ENCODE measurements at places on chromosomes 3 and 15.
A peak's percentile ranks its signal among the peaks of the same experiment; 100 is the strongest.

GRCh38 chr3:31810991-31811433 is 170.1 kb downstream of the OSBPL10 start:
- no peak for ATAC-seq

DNA sequence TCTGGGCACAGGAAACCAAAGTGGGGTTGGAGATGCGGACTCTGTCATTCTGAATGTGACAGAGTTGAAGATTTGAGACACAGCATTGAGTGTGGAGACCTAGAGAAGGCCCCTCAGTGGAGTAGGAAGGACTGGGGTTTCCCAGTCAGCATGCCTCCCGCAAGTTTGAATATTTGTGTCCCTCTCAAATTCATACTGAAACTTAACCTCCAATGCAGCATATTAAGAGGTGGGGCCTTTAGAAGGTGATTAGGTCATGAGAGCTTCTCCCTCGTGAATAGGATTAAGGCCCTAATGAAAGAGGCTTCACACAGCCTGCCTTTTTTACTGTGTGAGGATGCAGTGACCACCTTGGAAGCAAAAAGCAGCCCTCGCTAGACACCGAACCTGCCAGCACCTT is 8.0 kb downstream of the HDDC3 start:
- ATAC-seq = peak; percentile 76

DNA sequence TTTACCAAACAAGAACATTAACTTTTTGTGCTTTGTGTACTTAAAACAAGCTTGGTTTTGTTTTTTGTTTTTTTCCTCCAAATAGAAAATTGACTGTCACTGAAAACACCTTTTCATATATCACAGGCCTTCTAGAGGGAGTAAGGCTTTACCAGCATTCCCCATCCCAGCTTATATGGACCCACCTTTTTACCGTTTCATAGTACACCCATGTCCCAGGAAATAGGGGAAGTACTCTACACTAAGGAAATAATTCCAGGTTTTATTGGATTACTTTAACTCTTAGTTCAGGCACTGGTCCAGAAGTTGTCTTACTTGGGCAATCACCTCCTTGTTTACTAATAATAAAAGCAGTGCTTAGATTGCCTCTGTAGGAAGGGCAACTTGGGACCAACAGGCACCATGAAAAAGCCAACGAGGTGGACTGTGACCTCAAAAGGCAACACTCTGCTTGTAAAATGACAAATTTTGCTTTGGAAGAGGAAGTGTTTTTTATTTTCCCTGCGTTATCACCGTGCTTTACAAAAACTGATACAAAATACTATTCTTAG is 26.2 kb downstream of the HMG20A start:
- no peak for ATAC-seq

DNA sequence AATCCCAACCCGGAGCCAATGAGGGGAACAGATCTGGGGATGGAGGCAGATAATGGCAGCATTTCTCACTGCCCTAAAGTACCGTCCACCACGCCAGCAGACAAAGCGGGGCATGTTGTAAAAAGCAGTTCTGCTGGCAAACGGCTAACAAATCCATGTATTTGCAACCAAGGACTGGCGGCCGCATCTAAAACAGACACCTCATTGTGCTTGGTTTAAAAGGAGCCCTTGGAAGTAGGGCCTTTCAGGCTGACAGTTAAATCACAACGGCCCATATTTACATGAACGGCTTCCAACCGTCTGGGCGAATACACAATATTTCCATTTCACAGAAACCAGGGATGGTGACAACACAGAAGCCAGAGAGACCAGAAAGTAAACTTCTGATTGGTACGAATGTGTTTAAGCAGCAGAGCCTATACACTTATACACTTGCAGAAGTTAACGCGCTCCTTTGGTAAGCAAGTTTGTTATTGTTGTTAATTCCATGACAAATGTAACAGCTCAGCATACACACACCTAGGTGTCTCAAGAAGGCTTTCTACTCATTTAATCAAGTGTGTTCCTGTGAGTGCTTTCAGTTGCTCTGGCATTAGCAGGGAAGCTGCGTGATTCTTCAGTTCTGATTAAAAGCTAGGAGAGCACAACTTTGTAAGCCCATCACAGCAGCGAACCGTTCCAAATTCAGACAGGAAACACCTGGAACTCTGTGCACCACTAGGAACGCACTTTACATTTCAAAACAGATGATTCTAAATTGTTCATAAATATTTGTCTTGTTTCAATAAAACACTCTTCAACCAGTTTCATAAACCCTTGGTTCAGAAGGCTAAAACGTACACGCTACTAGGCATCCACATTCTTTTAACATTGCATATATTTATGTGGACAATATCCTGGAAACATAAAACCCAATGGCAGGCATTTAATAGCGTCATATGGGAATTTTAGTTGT is 112.9 kb downstream of the PDZRN3 start:
- no peak for ATAC-seq

- ATAC-seq = no peak
Observed at GRCh38 chr3:125271127-125271526, 58.6 kb upstream of the SLC12A8 start.

DNA sequence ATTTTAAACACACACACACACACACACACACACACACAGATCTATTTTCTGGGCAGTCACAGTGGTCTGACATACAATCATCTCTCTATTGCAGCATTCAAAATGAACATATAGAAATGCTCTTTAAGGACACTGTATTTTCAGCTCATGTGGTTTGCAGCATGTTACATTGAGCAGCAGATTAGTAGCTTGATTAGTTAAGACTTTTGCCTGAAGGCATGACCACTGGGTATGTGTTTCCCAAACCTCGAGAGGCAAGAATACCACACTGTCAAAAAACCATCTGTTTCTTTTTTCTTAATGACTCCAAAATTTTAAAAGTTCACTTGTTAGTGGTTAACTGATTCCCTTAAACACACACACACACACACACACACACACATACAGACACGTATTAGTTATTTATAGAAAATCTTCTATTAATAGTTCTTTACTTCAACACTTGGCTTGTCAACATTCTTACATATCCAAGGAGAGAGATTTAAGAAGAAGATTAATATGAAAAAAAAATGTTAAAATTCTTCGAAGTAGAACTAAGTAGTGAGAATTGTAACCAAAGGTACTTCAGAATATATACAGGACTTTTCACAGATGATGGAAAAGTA is 518.2 kb downstream of the CADM2 start:
- ATAC-seq = no peak

DNA sequence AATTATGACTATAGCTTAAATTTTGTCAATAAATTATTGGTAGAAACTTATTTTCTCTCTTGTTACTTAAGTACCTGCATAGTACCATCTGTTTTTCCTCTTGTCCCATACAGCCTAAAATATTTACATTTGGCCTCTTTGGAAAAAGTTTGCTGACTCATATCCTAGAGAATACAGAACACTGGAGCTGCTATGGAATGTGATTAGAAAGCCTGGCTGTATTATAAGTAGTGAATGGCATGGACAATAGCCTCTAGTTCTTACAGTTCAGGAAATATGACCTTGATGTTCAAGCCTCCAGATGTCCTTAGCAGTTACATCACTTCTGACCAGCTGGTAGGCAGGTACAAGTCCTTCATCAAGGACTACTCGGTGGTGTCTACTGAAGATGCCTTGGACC is 28.3 kb downstream of the ST8SIA2 start:
- no peak for ATAC-seq

- no peak for ATAC-seq
Observed at GRCh38 chr15:45802140-45802539, 167.3 kb downstream of the SQOR start.

GRCh38 chr3:170144437-170144843 is 37.1 kb downstream of the PHC3 start:
- ATAC-seq = peak; percentile 100

Measured in activated T-helper 17 cell treated with anti-CD3 and anti-CD28 coated beads, Interleukin-2, amount 50 U/mL, for 72 hours (primary cell).